Activated naive CD8-positive, alpha-beta T cell treated with anti-CD3 and anti-CD28 coated beads for 36 hours (primary cell): ENCODE measurements at places on chromosomes 2 and 18. TPM values are rescaled to one million over a fixed set of nuclear protein-coding genes. Genes with fewer than 3 reads are reported as not detected.

GRCh38 chr2:225608136-225608535 lies 208.6 kb downstream of the NYAP2 start:
- no peak overlapping the region for H3K4me3 ChIP-seq
- no peak for DNase-seq
- H3K4me1 ChIP-seq: no peaks in the 10 kb centered on the region
- H3K27ac ChIP-seq: no peak overlapping the region
- peaks cover 12% of the 10 kb centered on the region for H3K27me3 ChIP-seq
- no peaks in the 10 kb centered on the region for H3K36me3 ChIP-seq

DNA sequence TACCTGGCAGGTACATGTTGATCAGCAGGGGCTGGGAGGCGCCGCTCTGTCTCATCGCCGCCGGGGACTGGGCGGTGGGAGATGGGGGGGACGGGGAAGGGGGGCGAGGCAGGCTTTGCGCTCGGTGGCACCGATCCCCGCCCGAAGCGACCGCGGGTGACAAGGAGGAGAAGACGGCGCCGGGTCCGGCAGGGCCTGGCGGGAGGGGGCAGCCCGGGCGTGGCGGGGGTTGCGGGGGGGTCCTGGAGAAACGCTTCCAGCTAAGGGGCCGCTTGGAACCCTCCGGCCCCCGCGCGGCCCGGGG lies at the start of gene FEV:
FEV (minus strand) TSS at position 164 of the 304 bp plus-strand sequence; CDS start at position 55, 109 bp downstream.
- DNase-seq: no peak
- no peak within 1 kb of the TSS for H3K27ac ChIP-seq
- H3K4me3 ChIP-seq: peak within 1 kb of the TSS; percentile 48

DNA sequence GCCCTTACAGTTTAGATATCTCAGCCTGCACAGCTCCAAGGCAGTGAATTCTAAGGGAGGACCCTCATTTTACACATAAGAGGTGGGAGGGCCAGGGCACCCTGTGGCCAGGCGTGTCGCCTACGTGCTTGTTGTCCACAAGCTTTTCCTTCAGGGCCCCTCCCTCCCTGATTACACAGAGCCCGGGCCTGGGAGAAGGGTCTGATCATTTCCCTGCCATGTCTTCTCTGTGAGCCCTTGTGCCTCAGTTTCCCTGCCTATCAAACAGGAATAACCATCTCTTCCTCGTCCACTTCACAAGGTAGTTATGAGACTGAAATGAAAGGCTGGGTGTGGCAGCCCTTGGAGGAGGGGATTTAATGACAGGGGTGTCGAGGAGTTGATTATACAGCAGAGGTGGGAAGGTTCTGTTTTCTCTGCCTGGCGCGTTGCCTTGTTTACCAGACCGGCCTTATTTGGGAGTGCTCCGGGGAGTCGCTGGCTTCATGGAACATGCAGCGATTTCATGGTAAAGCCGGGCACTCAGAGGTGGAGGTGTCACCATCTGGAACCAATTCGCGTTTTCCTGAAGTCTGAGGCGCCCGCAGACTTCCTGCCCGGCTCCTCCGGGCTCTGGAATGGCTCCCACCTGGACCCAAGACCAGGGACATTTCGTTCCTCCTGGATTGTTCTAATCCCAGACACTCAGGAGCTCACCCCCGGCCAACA lies 208.9 kb downstream of the KLHL29 start:
- H3K4me1 ChIP-seq: no peaks in the 10 kb centered on the region
- no peaks in the 10 kb centered on the region for H3K27me3 ChIP-seq
- no peak for DNase-seq
- no peak overlapping the region for H3K4me3 ChIP-seq
- H3K36me3 ChIP-seq: no peaks in the 10 kb centered on the region

GRCh38 chr2:19866771-19867170 lies 35.0 kb downstream of the TTC32 start:
- peaks cover 30% of the 10 kb centered on the region for H3K4me1 ChIP-seq
- DNase-seq: no peak
- H3K4me3 ChIP-seq: no peak overlapping the region
- no peak overlapping the region for H3K27ac ChIP-seq
- peaks cover 5% of the 10 kb centered on the region for H3K36me3 ChIP-seq
- no peaks in the 10 kb centered on the region for H3K27me3 ChIP-seq

DNA sequence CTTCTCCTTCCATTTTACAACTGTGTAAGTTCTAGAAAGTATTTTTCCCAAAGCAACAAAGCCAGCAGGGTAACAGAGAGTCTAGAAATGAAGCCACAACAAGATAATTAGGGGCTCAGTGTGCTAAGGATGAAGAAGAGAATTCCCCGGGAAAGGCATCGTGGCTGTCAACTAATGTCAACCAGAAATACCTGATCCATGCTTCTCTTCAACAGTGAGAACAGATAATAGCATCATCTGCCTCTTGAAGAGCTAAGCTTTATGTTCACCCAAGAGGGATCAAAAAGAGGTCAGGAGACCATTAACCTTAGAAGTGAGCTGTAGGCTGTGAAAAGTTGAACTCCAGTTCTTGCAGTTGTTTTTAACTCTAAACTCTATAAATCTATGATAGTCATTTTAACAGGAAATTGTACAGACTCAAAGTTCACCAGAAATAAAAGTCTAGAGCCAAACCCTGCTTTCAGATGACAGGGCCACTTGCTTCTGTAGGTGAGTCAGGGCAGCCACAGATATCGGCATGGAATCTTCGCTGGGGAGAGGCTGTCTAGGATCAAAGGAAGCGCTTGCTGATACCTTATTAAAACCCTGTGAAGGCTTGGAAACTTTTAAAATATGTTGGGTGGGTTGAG lies 540.7 kb upstream of the ID2 start:
- no peaks in the 10 kb centered on the region for H3K36me3 ChIP-seq
- H3K4me1 ChIP-seq: peaks cover 3% of the 10 kb centered on the region
- DNase-seq: no peak
- no peak overlapping the region for H3K27ac ChIP-seq
- no peak overlapping the region for H3K4me3 ChIP-seq
- H3K27me3 ChIP-seq: no peaks in the 10 kb centered on the region

DNA sequence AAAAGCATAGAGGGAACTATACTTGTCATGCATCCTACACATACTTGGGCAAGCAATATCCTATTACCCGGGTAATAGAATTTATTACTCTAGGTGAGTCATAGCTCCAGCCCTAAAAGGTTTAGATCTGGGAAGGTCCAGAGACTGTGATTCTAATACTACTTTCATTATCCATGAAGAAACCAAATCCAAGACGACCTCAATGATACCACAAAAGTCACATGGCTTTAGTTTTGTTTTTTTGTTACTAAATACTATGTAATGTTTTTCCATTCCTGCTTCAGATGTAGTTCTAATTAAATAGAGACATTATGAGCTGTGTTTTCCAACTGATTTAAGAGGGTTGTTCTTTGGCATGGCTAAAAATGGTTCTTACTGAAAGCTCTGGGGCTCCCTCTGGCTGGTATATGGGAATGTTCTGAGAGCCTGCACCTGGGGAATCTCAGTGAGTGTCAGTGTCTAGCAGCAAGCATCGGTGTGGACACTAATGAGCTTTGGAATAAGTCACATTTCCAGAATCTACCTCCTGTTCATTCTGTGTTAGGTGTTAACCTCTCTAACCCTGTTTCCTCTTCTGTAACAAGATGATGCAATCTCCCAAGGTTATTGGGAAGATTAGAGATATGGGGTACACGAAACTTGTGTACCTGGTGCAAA lies 20.5 kb upstream of the IL1RL2 start:
- H3K27me3 ChIP-seq: no peaks in the 10 kb centered on the region
- H3K4me3 ChIP-seq: no peak overlapping the region
- no peaks in the 10 kb centered on the region for H3K36me3 ChIP-seq
- DNase-seq: no peak
- no peak overlapping the region for H3K27ac ChIP-seq
- H3K4me1 ChIP-seq: peaks cover 9% of the 10 kb centered on the region

DNA sequence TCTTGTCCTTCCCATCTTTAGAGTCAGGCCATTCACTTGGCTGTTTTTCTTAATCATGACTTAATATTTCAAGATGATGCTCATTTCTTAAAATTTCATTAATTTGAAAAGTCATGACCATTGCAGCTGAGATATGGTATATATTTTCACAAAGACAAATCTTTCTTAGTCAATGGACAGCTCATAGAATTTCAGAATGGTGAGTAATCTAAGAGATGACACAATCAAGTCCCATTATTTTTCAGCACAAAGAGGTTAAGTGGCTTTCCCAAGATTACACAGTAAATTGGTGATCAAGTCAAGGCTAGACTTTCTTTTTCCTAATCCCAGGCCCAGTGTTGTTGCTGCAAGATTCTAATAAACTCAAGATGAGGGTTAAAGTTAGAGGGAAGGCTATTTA lies 34.4 kb upstream of the NT5C1B start:
- H3K4me1 ChIP-seq: no peaks in the 10 kb centered on the region
- H3K27me3 ChIP-seq: no peaks in the 10 kb centered on the region
- no peak overlapping the region for H3K4me3 ChIP-seq
- H3K27ac ChIP-seq: no peak overlapping the region

DNA sequence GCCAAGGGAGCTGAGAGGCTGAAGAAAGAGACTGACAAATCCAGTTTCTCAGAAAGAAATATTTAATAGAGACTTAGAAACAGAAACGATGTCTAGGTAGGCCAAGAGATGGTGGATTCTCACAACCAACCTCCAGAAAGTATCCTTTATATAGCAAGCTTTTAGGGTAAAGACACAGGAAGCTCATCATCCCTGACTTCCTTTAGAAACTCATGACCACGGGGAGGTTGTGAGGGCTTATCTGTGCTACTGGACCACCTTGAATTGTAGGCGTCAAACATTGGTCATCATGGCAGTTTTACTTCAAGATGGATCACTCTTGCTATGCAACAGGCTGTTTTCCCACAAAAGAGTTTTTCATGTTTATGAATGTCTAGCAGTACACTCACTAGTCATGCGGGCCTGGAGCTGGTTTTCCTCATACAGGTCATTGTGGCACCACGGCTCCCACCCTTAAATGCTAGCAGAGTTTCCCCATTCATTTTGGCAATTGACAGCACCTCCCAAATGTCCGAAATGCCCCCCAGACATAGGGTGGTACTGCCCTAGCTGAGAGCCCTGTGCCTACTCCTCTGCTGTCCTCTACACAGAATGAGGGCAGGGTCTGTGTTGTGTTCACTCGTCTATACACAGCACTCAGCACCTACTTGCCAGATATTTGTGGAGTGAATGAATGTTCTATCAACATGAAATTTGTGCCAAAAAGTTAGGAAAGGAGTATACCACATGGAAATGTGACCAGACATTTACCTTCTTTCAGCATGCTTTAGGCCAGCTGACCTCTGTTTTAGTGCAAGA lies 89.0 kb downstream of the TMEM247 start:
- H3K4me1 ChIP-seq: peaks cover 19% of the 10 kb centered on the region
- DNase-seq: no peak
- H3K27me3 ChIP-seq: no peaks in the 10 kb centered on the region
- no peak overlapping the region for H3K4me3 ChIP-seq
- no peak overlapping the region for H3K27ac ChIP-seq

- no peak overlapping the region for H3K27ac ChIP-seq
- peaks cover 43% of the 10 kb centered on the region for H3K27me3 ChIP-seq
- H3K4me1 ChIP-seq: peaks cover 2% of the 10 kb centered on the region
- no peak for DNase-seq
- H3K36me3 ChIP-seq: peaks cover 1% of the 10 kb centered on the region
Observed at GRCh38 chr2:163737190-163737439, 1.3 kb upstream of the FIGN start.

- peaks cover 6% of the 10 kb centered on the region for H3K27me3 ChIP-seq
- peak; percentile 57 for DNase-seq
- no peaks in the 10 kb centered on the region for H3K36me3 ChIP-seq
- H3K4me1 ChIP-seq: peaks cover 5% of the 10 kb centered on the region
- no peak overlapping the region for H3K4me3 ChIP-seq
Observed at GRCh38 chr2:71157124-71157793, 26.8 kb downstream of the MPHOSPH10 start.

- DNase-seq: no peak
- peaks cover 15% of the 10 kb centered on the region for H3K36me3 ChIP-seq
- no peak overlapping the region for H3K27ac ChIP-seq
- peaks cover 6% of the 10 kb centered on the region for H3K4me1 ChIP-seq
Observed at GRCh38 chr2:33555681-33556080, 43.4 kb downstream of the FAM98A start.

GRCh38 chr18:3266062-3266608 lies 4.2 kb downstream of the MYL12B start:
- H3K36me3 ChIP-seq: peaks cover 32% of the 10 kb centered on the region
- no peak for DNase-seq
- H3K4me1 ChIP-seq: peaks cover 70% of the 10 kb centered on the region
- H3K4me3 ChIP-seq: peak overlapping the region; percentile 44

- H3K27ac ChIP-seq: no peak overlapping the region
- H3K36me3 ChIP-seq: no peaks in the 10 kb centered on the region
- no peak for DNase-seq
- H3K4me3 ChIP-seq: no peak overlapping the region
- no peaks in the 10 kb centered on the region for H3K27me3 ChIP-seq
- H3K4me1 ChIP-seq: no peaks in the 10 kb centered on the region
Observed at GRCh38 chr18:53531896-53532295, 692.6 kb downstream of the MBD2 start.

DNA sequence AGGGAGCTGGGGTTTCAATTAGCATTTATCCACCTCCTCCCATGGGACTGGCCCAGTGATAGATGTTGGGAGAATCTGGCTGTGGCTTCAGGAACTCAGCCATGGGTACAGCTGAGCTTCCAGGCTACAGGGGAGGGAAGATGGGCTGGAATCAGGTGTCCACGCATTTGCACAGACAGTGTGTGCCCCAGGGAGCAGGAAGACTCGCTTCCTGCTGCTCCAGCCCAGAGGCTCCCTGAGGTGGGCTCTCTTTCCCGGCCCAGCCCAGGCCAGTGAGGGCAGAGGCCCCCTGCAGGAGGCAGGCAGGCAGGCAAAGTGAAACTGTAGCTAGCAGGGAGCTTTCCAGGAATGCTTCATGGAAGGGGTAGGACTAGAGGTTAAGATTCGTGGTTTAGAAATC lies 28.7 kb downstream of the DYSF start:
- H3K4me1 ChIP-seq: no peaks in the 10 kb centered on the region
- no peaks in the 10 kb centered on the region for H3K27me3 ChIP-seq
- H3K27ac ChIP-seq: no peak overlapping the region

- H3K27ac ChIP-seq: peak overlapping the region; percentile 65
- peak overlapping the region; percentile 85 for H3K4me3 ChIP-seq
Observed at GRCh38 chr2:159614534-159615366, 1.6 kb downstream of the BAZ2B start.

DNA sequence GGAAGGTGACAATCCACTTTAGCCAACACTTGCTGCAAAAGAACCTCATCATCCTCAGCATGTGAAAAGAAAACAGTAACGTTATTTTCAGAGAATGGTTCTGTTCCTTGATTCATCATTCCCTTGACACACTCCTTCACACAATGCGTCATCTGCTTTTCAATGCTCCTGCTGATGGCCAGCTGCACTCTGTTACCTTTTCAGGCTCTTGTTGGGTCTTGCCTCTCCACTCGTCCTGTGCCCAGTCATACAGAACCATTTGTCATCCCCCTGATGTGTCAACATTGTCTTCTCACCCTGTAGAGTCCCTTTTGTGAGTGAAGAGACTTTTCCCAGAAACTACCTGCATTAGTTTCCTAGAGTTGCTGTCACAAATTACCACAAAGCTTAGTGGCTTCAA lies 12.2 kb upstream of the DTNA start:
- no peaks in the 10 kb centered on the region for H3K27me3 ChIP-seq
- H3K27ac ChIP-seq: no peak overlapping the region
- H3K36me3 ChIP-seq: no peaks in the 10 kb centered on the region

- H3K36me3 ChIP-seq: no peaks in the 10 kb centered on the region
- H3K27me3 ChIP-seq: no peaks in the 10 kb centered on the region
- H3K4me1 ChIP-seq: peaks cover 18% of the 10 kb centered on the region
- H3K4me3 ChIP-seq: no peak overlapping the region
- H3K27ac ChIP-seq: no peak overlapping the region
Observed at GRCh38 chr2:195021711-195022507, 635.1 kb upstream of the SLC39A10 start.

Gene KDM3A
- 57.3 TPM for total RNA-seq

Gene FANCL
- total RNA-seq: 20.6 TPM

Gene MOB4
- total RNA-seq: 21.7 TPM

Gene IL36A
- total RNA-seq: not detected

Gene CREG2
- total RNA-seq: not detected

Gene STRN
- total RNA-seq: 30.8 TPM

Gene ALLC
- not detected for total RNA-seq

Gene ATP6V1B1
- not detected for total RNA-seq

Gene SLC5A6
- total RNA-seq: 81.9 TPM
